Daoy (cell line): ENCODE measurements at places on chromosomes 5 and 9.

DNA sequence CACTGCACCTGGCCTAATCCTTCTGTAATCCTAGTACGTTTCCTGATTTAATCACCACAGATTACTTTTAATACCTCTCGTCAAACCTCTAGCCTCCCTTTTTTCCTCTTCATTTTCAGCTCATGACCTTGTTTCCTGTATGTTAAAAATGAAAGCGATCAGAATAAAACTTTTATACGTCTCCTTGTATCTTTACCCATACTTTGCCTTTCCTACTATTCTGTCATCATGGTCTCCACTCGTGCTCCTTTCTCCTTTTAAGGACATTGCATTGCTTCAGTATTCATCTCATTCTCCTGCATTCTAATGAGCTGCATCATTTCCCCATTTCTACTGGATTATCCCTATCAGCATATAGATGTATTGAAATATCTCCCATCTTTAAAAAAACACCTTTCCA is 8.5 kb downstream of the CDC42SE2 start:
- no peak for DNase-seq

- peak; percentile 47 for DNase-seq
These were observed 77.7 kb downstream of the EBF1 start for GRCh38 chr5:159021901-159022556.

GRCh38 chr5:2271316-2271715 is 388.6 kb upstream of the IRX4 start:
- DNase-seq, result no peak

- no peak for DNase-seq
These were observed 71.3 kb downstream of the VCAN start for GRCh38 chr5:83542839-83543238.

GRCh38 chr5:159207686-159208513 is 1.5 kb downstream of the RNF145 start:
- DNase-seq, result peak; percentile 82

- DNase-seq, result no peak
These were observed 191.8 kb downstream of the MELK start for GRCh38 chr9:36764364-36765076.

DNA sequence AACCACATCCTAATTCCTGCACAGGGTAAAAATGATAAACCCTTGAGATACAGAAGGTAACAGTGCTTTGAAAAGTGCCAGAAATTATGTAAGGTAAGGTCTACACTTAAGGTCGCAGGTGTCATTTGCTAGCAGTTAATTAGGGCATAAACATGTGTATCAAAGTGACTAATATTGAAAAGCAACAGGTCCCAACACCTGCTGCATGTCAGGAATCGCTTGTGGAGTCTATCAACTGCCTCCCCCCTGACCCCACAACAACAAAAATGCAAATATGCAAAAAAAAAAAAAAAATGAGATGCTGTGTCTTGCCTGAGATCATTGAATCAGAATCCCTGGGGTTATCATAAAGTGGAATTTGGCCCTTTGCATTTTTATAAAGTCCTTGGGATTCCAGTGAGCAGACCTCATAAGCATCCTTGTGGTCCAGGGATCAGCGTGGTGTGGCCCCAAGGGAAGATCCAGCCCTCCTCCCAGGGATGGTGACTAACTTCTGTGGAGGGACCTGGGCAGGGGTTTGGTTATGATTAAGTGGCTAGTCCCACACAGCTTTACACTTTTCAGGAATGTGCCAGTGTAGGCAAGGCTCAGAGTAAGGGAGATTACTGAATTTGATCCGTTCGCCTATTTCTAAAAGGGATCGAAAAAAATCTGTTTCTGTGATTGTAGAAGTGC is 92.5 kb upstream of the TNFSF8 start:
- DNase-seq, result peak; percentile 83
